Left lobe of liver (tissue), 2 donors: ENCODE measurements at places on chromosomes 3 and 15.

GRCh38 chr15:50911621-50912020 is 3.1 kb downstream of the AP4E1 start:
- no peak for DNase-seq

GRCh38 chr15:52013151-52013791 is 5.7 kb upstream of the MAPK6 start:
- no peak for DNase-seq

DNA sequence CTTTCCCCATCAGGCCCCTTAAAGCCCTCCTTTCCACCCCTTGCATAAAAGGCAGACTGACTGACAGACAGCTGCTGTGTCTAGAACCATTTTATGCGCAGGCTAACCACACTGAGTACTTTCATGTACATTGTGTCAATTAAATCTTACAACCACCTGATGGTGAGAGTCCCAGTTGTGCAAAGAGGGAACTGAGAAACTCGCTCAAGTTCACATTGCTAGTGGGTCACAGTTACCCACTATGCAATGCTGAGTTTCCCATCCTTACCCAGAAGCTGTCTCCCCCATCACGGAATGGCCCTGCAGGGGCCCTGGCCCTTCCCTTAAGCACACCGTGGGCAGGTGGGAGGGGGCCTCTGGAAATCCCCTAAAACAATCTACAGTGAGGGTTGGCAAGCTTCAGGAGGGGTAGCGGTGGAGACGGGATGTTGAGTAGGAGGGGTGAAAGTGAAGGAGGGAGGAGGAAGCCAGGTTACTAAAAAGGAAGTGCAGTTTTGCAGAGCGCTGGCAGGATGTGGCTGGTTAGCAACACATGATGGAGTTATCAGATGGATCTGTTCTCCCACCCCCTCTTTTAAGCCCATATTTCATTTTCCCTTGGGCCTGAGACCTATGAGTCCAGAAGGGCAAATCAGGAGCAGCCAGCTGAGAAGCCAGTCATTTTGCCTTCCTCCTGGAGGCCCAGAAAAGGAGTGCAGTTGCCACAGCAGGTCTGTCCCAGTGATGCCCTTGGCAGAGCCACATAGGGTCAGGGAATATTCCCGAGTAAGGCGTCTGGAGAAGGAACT is 30.0 kb downstream of the STARD5 start:
- DNase-seq: peak; percentile 44

DNA sequence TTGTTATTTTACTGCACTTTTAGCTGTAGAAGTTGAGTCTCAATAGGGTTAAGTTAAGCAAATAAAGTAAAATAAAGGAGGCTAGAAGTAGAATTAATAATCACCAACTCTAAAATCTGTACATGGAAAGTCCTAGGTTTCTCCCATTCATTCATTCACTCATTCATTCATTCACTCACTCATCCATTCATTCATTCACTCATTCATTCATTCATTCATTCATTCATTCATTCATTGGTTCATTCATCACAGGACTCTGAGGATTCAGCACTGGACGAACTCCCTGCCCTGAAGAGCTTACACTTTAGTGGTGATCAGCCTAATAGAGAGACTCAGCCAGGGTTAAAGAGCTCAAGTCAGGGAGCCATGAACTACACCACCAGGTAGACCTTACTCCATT is 4.5 kb upstream of the LSG1 start:
- no peak for DNase-seq
